ENCODE measurements at places on chromosomes 6 and 20.

- DNase-seq: no peak
Measured at GRCh38 chr6:39908838-39909583, 25.3 kb downstream of the MOCS1 start.

DNA sequence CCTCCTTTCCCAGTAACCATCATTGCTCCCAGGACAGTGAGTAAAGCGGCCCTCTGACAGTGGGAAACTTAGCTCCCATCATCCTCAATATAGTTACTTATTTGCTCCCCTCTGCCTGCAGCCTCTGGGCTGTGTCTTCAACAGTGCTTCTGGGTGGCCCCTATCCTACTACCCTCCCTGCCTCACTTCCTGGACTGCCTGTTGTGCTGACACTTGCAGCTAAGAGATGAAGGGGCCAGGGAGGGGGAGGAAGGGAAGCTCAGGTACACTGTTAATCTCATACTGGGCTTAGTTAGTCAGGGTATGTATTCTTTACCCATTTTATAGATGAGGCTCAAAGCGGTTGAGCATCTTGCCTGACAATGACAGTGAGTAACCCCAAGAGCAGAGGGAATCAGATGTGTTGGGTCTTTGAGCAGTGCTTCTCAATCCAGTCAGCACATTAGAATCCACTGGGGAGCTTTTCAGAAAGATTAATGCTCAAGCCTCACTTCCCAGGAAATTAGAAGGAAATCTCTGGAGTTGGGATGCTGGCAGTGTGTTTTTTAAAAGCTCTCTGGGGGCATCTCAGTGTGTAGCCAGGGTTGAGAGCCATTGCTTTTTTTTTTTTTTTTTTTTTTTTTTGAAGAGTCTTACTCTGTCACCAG lies 27.1 kb upstream of the KCNK5 start:
- no peak for DNase-seq

GRCh38 chr20:15760001-15760621 lies 813.1 kb downstream of the KIF16B start:
- DNase-seq: no peak

- no peak for DNase-seq
Measured at GRCh38 chr6:12355354-12355753, 65.2 kb downstream of the EDN1 start.

GRCh38 chr20:54668271-54669039 lies 193.1 kb downstream of the DOK5 start:
- no peak for DNase-seq

DNA sequence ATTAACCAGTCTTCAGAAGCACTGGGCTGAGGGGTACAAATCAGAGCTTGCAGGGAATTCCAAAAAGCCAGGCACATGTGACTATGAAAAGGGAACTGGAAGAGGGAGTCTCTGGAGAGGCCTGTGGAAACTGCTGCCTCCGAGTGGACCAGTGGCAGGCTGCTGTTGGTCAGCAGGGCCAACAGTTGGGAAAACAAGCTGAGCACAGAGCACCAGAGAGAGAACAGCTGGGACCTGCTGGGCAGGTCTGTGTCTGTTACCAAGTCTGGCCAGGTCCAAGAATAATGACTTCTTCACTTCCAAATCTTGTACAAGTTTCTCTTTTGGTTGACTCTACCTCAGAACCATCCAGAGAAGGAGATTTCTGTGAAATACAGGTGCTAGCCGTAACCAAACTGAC lies 81.4 kb downstream of the LIN28B start:
- DNase-seq: no peak

- no peak for DNase-seq
Measured at GRCh38 chr6:82376636-82377035, 13.0 kb downstream of the TPBG start.

- DNase-seq: no peak
Measured at GRCh38 chr20:36624068-36624943, 18.7 kb downstream of the RAB5IF start.

DNA sequence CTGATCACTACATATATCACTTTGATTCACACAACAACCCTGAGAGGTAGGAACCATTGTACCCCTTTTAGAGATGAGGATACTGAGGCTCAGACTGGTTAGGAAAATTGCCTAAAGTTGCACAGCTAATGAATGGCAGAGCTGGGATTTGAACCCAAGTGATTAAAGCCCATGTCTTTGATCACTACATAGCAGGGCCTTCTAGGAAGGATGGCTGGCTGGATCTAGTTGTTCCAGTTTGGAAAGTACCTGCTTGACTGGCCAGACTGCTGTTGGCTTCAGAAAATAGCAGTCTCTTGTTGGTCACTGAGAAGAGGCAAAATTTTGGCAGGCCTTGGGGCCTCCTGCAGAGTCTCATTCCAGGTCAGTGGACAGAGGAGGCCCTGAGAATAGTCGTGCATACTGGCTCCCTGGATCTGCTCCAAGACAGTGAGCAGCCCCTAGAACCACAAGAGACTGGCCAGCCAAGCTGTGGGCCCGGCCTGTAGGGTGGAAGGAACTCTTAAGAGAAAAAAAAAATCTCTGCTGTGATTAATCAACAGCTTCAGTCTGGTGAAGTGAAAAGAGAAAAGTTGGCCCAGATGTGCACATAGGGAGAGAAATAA lies 17.5 kb downstream of the PPARD start:
- DNase-seq: no peak

DNA sequence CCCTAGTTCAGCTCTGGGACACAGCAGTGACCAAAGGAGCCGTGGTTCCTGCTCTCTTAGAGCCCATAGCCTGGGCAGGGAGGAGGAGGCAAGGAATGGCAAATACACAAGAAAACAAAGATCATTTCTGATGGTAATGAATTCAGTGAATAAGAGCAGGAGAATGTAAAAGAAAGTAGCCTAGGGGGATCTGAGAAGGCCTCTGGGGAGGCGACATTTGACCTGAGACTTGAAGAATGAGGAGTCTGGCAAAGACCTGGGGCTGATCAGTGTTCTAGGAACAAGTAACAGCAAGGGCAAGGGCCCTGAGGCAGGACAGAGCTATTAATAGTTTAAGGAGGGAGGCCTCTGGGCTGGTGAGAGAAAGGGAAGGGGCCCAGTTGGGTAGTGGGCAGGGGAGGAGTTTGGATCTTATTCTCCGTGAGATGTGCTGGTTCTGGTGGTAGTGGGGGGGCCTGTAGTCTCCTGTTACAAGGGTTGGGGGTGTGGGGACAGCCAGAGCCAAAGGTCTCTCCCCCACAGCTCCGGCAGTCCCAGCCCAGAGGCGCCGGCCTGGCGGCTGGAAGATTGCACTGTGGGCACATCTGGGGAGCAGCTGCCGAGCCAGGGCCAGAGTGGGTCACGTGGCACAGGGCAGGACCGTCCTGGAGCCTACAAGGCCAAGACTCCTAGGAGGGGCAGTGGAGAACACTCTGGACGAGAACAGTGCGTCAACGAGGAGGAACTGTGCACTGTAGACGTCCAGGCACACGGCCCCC lies 9.3 kb upstream of the ID1 start:
- DNase-seq: no peak

DNA sequence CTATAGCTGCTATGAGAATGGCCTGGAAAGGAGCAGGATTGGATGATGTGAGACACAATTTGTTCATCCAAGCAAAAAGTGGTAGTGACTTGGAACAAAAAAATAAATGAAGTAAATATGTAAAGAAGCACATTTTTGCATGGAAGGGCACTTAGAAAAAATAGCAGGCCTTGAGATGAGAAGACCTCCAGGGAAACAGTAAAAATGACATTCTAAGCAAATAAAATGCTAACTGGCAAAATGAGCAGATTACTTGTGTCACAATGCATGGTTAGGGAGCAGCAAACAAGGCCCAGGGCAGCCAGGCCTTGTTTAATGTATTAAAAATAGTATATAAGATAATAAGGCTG lies 19.8 kb upstream of the COX7A2 start:
- no peak for DNase-seq

DNA sequence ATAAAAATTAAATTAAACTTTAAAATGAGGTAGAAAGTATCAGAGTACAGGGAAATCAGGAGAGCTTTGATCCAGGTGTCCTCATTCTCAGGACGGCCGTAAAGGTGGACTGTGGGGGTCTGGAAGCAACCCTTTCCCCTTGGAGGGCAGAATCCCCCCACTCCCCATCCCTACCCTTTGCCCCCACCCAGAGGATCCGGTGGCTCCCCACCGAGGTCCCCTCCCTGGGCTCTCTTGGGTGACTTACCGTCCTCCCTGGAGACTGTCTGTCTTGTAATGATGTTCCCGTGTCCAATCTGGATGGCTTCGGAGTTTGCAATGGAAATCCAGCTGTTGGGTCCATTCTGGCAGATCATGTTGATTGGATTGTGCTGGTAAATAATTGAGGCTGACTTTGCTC lies 7.3 kb downstream of the ZBP1 start:
- no peak for DNase-seq

DNA sequence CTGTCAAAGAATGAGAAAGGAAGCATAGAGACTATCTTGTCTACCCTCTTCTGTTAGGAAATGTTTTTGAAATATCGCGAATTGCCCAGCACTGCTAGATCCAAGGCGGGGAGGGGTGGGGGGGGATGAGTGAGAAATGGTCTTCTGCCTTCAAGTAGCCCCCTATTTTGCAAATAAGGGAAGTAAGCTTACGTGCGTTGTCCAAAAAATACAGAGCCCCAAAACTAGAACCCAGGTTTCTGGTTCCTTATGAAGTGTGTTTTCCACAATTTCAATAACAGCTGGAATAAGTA lies 923 bp upstream of the ILRUN start:
- DNase-seq: no peak

- no peak for DNase-seq
Measured at GRCh38 chr6:47146431-47147174, 104.5 kb upstream of the ADGRF1 start.

DNA sequence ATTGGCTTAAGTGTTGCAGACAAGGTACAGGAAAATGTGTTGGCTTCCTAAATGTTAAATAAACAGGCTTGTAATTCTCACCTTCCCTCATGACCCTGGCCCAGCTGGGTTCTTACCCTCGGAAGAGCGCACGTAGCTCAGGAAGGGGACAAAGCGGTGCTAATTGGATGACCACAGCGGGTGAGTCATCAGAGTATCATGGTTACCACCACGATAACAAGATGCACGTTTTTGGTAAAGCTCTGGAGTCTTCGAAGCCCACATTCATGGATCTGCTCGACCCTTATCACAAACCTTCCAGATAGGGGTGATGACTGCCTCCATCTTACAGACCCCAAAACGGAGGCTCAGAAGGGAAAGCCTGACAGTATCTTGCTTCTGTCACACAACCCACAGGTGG lies 32.8 kb downstream of the APCDD1L start:
- no peak for DNase-seq

DNA sequence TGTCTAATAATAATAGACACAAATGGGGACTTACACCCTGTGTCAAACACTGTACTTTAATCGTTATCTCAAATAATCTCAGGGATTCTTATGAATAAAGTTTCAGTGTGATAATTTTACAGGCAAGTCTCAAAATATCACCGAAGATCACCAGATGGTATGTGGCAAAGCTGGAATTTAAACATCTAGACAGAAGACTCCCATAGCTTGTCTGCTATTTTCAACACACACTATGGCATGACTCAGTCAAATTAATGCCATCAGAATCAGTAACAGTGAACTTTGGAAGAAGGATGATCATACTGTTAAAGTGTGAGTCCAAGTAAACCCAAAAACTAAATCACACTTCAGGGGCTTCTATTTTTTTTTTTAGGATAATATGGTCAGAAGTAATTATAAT lies 867.6 kb upstream of the FLRT3 start:
- no peak for DNase-seq

- no peak for DNase-seq
Measured at GRCh38 chr6:143734641-143735063, 56.9 kb downstream of the PHACTR2 start.

GRCh38 chr6:124055963-124056362 lies 252.3 kb downstream of the NKAIN2 start:
- no peak for DNase-seq

DNA sequence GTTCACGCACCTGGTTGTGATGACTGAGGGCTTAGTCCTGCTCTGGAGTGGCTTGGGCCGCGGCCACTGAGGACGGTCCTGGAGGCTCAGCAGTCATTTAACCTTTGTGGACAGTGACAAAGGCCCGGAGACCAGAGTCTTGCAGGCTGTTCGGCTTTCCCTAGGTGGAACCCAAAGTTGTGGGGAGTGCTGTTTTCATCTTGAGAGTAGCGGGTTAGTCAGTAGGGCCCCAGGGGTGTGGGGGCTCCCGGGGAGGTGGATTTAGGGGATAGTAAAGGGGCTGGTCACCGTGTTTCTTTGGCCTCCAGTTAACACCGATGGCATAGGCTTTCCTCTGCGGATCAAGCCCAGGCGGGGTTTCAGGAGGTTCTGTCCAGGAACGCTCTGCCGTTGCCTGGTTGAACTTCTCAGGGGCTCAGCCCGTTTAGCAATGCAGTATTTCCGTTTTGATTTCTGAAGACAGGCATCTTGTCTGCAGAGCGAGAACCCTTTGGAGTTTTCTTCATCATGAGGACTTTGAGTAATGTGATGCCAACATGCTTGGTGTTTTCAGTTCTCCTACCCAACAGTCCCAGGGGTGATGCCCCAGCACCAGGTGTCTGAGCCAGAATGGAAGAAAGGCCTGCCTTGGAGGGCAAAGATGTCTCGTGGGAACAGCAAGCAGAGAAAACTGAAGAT lies 31.8 kb downstream of the ZNF831 start:
- no peak for DNase-seq

DNA sequence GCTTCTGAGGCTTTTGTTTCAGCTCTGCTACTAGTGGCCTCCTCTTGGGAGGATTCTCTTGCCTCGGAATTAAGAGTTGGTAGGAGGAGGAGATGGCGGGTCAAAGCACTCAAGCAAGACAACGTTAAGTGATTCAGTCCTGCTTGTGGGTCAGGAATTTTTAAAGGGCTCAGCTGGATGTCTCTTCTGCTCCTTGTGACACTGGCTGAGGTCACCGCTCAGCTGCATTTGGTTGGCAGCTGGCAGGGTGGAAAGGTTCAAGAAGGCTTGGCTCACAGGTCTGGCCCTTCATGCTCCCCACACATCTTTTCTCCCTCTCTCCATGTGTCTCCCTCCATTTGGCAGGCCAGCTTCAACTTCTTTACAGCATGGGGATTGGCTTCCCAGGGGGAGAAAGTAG lies 641.4 kb downstream of the KIF16B start:
- no peak for DNase-seq

DNA sequence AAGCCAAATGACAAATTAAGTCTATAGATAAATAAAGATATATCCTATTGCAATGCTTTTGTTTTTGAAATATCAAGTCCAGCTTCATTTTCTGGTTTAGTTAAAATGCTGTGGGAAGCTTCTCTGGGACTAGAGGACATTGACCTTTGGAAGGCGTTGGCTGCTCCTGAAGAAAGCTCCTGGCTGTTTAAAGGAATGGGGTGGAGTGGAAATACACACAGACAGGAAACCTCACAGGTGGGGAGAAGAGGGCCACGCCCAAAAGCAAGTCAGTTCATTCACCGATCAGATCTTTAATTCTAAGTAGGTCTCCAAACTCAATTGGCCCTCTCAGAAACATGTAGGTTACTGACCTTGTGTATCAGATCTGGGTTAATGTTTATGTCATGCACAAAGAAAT lies 59.6 kb downstream of the SPTLC3 start:
- DNase-seq: no peak

- DNase-seq: no peak
Measured at GRCh38 chr20:15930311-15931305, 642.6 kb downstream of the KIF16B start.

GRCh38 chr6:157478926-157479325 lies 97.9 kb downstream of the ZDHHC14 start:
- DNase-seq: no peak

- no peak for DNase-seq
Measured at GRCh38 chr6:70166088-70166958, 136.6 kb downstream of the COL9A1 start.

GRCh38 chr20:31829731-31830130 lies 10.6 kb downstream of the MYLK2 start:
- no peak for DNase-seq
